ENCODE measurements at places on chromosomes 6 and 20. TPM values are rescaled to one million over a fixed set of nuclear protein-coding genes. Genes with fewer than 3 reads are reported as not detected.

Gene TPD52L2
- 58.9 TPM for total RNA-seq

Gene RCAN2
- not detected for total RNA-seq

Gene ECT2L
- not detected for total RNA-seq

Gene WFDC13
- not detected for total RNA-seq

Gene NFKBIL1
- total RNA-seq: 10.6 TPM

Gene IDH3B
- 143 TPM for total RNA-seq

Gene UBE2V1
- 150 TPM for total RNA-seq
